ENCODE measurements at places on chromosomes 2 and 18.

- DNase-seq = no peak
Measured at GRCh38 chr2:66772618-66773017, 337.7 kb downstream of the MEIS1 start.

DNA sequence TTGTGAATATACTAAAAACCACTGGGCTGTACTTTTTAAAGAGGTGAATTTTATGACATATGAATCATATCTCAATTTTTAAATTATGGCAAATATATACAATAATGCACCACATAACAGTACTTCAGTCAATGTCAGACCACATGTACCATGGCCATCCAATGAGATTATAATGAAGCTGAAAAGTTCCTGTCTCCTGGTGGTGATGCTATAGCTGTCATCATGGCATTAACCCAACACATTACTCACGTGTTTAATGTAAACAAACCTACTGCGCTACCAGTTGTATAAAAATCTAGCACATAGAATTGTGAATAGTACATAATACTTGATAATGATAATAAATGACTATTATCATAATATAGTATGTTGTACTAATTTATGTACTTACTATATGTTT, 77.6 kb upstream of the ID2 start:
- DNase-seq = no peak

GRCh38 chr2:237487496-237487895, 445 bp downstream of the MLPH start:
- no peak for DNase-seq

GRCh38 chr2:144472911-144473310, 47.0 kb downstream of the ZEB2 start:
- no peak for DNase-seq

DNA sequence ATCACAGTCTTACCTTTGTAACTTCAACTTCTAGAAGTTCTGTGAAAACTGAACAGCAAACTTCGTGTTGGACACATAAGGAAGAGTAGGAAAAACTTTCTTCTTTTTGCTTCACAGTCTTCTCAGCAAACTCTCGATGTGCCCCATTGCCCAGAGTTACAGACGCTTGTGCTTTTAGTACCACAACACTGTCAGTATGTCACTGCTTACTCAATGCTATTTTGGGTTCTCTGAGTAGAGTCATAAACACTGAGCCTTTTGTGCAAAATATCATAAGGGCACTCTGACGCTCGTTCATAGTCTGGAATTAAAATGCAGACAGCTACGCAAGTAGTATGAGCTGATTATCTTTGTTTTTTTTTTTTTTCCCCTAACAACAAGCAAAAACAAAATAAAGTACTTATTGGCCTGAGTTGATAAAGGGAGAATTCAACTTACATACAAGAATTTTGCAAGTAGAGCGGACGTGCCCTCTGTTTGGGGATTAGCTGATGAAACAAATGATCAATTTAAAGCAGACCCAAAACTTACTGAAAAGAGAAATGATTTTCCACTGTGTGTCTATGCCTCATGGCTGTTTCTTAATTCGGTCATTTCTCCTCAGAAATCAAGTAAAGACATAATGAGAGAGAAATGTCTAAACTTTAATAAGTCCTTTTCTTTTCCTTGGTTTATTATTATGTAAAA, at the start of gene CDH19:
Gene CDH19 (minus strand): TSS at position 150 of the 687 bp plus-strand sequence. CDS start 31,886 bp downstream, outside the sequence.
- DNase-seq = no peak

- no peak for DNase-seq
Measured at GRCh38 chr2:240846873-240847595, 21.6 kb upstream of the AGXT start.

GRCh38 chr2:221169724-221170123, 402.4 kb downstream of the EPHA4 start:
- DNase-seq = no peak

GRCh38 chr18:6607343-6607742, 122.2 kb upstream of the ARHGAP28 start:
- DNase-seq = no peak

GRCh38 chr2:240505910-240506309, 51.9 kb downstream of the ANKMY1 start:
- no peak for DNase-seq

GRCh38 chr2:160054984-160055725, 7.3 kb downstream of the PLA2R1 start:
- DNase-seq = peak; percentile 81

- peak; percentile 70 for DNase-seq
Measured at GRCh38 chr2:189685540-189686229, 11.2 kb downstream of the ANKAR start.

GRCh38 chr18:41719808-41720207, 235.2 kb upstream of the PIK3C3 start:
- no peak for DNase-seq

DNA sequence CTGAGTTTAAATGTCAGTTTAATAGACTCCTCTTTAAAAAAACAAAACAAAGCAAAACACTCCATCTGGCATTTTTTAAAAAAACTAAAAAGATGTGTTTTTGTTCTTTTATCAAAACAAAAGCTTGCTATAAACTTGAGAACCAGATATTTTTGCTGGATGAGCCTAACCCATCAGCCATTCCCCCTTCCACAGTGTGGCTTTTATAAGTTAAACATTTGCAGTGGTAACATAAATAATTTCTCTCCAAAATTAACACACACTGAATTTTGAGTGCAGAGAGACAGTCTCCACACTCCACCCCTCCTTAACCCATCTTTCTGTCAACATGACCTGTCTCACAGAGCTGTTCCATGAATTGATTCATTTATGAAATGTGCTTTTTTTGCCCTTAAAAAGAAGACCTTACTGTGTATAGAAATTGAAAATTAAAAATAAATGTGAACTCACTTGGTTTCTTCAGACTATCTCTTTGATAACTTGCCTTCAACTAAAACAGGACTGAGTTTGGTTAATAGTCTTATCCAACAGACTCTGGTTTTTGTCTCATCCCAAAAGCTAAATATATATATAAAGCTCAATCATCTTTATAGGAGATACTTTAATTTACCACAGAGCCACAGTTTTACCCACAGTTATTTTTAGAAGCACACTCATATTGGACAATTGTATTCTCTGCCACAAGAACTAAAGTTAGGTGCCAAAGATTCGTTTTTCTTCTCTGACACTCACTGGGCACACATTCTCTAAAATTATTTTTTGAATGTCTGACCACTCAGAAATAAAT, 64.8 kb upstream of the STK39 start:
- DNase-seq = no peak

GRCh38 chr2:3594493-3595281, at the start of gene COLEC11:
Gene COLEC11 (plus strand): TSS chr2:3595112. CDS start chr2:3604341, 9,229 bp downstream.
- peak; percentile 22 for DNase-seq

GRCh38 chr2:112877423-112877822, 33.5 kb upstream of the IL37 start:
- peak; percentile 51 for DNase-seq

GRCh38 chr2:112493858-112494648, 12.1 kb downstream of the TTL start:
- DNase-seq = peak; percentile 78

GRCh38 chr2:11933854-11934253, 187.4 kb downstream of the LPIN1 start:
- DNase-seq = no peak

- no peak for DNase-seq
Measured at GRCh38 chr2:3462493-3463104, 56.7 kb downstream of the ADI1 start.

DNA sequence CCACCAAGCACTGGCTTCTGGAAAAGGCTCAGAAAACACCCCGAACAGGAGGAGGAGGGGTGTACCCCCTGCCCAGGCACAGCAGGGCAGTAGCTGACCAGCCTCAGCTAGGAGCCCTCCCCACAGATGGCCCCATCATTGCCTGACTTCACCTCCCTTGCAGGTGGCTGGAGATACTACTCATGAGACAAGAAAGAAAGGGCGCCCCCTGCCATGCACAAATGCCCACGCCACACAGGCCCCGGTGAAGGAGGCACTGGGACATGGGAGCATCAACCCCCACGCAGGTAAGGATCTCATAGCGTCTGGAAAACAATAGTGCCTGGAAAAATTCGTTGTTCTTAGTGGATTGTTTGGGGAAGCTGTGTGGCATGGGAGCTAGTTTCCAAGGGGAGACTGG, 240.6 kb downstream of the TFCP2L1 start:
- no peak for DNase-seq

- no peak for DNase-seq
Measured at GRCh38 chr2:99336804-99337112, 431 bp upstream of the EIF5B start.

- peak; percentile 51 for DNase-seq
Measured at GRCh38 chr2:101546376-101547058, 71.6 kb upstream of the RFX8 start.

GRCh38 chr2:66536997-66537396, 102.1 kb downstream of the MEIS1 start:
- DNase-seq = no peak

DNA sequence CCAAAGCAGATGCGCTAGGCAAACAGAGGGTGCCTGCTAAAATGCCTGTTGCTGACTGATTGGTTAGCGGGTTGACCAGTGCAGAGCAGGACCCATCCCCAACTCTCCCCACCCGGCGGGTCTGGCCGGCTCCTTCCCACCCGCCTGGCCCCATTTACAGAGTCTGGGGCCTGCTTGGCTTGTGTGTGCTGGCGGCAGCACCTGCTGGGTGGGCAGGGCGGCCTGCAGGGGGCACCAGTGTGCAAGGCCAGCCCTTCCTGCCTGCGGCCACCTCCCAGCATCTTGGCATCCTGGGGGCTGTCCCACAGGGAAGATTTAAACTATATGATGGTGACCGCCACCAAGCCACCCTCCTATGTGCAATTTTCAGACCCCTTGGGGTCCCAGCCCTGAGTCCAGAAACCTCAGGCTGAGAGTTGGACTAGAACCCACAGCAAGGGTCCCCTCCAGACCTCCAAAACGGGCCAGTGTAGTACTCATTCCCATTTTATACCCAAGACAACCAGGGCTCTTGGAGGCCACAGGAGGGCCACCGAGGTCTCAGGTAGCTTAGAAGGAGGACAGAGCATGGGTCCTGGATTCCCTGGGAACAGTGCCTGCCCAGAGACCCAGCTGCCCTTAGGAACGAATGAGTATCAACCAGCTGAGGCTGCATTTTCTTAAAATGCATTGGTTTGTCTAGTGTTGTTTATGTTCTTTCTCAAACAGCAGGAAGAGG, 173.6 kb downstream of the SMAD7 start:
- DNase-seq = peak; percentile 25

DNA sequence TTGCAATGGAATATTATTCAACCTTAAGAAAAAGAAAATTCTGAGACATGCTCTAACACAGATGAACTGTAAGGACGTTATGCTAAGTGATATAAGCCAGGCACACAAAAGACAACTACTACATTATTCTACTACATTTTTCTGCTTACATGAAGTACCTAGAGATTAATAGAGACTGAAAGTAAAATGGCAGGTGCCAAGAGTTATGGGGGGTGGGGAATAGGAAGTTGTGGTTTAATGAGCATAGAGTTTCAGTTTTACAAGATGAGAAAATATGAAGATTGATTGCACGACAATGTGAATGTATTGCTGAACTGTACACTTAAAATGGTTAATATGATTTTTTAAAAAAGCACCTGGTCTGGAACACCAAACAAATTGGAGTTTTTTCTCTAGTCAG, 1231.6 kb upstream of the DDX18 start:
- DNase-seq = no peak

DNA sequence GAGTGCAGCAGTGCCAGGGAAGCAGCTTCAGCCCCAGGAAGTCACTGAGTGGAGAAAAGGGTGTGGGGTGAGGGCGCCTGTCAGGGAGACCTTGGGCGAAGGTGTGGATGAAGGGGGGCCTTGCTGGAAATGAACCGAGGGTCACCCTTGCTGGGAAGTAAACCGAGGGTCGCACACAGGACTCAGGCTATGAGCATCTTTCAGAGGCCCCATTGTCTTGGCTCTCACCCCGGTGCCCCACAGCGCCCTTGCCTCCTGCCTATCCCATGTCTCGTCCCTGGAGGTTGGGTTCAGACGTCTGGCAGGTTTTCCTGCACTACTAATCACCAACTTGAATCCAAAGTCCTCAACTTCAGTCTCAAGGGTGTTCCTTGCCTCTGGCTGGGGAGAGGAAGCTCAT, 122.8 kb upstream of the PXDN start:
- no peak for DNase-seq

- DNase-seq = no peak
Measured at GRCh38 chr18:68739462-68739861, 24.6 kb upstream of the TMX3 start.

- no peak for DNase-seq
Measured at GRCh38 chr2:170166735-170167134, 11.2 kb upstream of the MYO3B start.

DNA sequence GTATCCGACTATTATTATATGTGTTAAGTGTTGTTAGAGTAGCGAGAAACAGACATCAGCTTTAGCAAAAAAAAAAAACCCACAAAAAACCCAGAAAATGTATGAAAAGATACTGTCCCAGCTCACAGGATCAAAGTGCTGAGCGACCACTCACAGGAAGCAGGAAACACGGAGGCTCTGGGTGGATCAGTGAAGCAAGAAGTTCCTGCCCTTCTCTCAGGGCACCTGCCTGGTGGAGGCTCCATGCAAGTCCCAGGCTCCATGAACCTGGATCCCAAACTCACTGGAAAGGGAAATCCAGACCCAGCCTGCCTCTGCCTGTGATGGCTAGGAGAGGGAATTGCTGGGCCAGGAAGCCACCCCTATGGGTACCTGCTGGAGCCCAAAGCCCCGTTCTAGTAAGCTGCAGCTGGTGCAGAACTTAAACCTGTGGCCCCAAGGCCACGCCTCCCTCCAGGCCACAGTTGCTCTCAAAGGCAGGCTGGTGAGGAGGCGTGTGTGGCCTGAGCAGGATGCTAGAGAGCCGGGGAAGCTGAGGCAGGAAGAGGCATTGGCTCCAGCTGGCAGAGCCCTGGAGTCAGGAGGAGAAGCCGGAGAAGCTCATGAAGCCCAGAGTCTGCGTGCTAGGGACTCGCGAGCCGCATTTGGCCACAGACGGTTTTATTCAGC, 63.5 kb upstream of the TAF1B start:
- DNase-seq = no peak

GRCh38 chr2:181198183-181198864, 217.9 kb downstream of the UBE2E3 start:
- no peak for DNase-seq

- no peak for DNase-seq
Measured at GRCh38 chr2:24409171-24409570, 48.8 kb upstream of the ITSN2 start.

DNA sequence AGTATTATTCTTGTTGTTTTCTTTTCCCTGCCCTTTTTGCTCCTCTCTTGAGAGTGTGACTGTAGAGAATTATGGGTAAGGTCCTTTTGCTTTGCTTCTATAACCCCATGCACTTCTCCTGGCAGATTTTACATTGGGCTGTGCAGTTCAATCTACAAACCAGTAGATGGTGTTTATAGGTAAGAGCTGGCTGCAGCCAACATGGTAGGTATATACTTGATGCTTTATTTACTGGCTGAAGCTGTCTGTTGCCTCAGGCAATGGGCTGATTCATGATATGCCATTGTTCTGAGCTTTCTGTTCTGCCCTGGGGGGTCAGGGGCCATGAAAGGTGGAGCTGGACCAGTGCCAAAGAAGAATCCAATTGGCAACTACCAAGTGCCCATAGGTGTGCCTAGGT, 48.3 kb upstream of the MYL1 start:
- no peak for DNase-seq

GRCh38 chr2:240401781-240402551, 33.5 kb upstream of the GPC1 start:
- no peak for DNase-seq
